Stimulated activated CD4-positive, alpha-beta T cell treated with anti-CD3 and anti-CD28 coated beads, TNF-alpha, amount 100 ng/mL, for 48 hours (primary cell): ENCODE measurements at places on chromosomes 11 and 22.

GRCh38 chr11:112321501-112322172, 61.0 kb upstream of the PLET1 start:
- no peak for DNase-seq

- no peak for DNase-seq
Measured at GRCh38 chr22:24588381-24588756, 4.5 kb downstream of the LRRC75B start.

- no peak for DNase-seq
Measured at GRCh38 chr11:44860346-44860745, 90.3 kb downstream of the TP53I11 start.

DNA sequence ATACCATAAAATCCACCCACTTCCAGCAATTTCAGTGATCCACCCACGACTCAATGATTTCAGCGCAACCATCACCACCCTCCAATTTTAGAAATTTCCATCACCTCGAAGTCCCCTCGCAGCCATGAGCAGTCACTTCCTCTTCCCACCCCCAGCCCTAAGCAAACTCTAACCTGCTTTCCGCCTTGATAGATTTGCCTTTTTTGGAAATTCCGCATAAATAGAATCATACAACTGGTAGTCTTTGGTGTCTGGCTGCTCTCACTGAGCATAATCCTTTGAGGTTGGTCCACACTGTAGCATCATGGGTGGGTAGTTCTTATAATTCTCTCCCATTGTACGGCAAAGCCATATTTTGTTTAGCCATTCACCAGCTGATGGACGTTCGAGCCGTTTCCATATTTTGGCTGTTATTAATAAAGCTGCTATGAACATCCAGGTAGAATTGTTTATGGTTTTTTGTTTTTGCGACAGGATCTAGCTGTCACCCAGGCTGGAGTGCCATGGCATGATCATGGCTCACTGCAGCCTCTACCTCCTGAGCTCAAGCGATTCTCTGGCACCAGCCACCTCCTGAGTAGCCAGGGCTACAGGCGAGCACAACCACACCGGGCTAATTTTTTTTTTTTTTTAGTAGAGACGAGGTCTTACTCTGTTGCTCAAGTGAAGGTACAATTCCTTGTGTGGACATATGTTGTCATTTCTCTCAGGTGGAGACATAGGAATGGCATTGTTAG, 16.0 kb downstream of the PIM3 start:
- peak; percentile 65 for DNase-seq

- no peak for DNase-seq
Measured at GRCh38 chr11:11622772-11623171, 967 bp upstream of the GALNT18 start.

DNA sequence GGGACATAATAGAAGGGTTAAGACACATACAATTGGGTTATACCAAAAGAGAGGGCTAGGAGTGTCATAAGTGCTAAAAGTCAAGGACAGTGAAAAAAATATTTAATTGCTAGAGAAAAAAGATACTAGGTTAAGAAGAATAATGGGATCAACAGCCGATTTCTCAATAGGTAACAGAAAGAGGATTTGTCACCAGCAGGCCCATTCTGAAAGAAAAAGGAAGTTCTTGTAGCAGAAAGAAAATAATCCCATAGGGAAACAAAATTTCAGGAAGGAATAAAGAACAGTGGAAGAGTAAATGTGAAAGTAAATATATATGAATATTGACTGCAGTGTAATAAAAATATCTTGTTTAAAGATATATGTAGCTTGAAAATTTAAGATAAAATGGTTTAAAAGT, 43.3 kb upstream of the ADORA2A start:
- no peak for DNase-seq

DNA sequence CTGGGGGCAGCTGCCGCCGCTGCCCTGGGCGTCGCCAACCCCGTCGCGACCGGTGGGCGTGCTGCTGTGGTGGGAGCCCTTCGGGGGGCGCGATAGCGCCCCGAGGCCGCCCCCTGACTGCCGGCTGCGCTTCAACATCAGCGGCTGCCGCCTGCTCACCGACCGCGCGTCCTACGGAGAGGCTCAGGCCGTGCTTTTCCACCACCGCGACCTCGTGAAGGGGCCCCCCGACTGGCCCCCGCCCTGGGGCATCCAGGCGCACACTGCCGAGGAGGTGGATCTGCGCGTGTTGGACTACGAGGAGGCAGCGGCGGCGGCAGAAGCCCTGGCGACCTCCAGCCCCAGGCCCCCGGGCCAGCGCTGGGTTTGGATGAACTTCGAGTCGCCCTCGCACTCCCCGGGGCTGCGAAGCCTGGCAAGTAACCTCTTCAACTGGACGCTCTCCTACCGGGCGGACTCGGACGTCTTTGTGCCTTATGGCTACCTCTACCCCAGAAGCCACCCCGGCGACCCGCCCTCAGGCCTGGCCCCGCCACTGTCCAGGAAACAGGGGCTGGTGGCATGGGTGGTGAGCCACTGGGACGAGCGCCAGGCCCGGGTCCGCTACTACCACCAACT, 1.0 kb downstream of the FUT4 start:
- no peak for DNase-seq

GRCh38 chr11:2531987-2532703, 87.3 kb downstream of the KCNQ1 start:
- no peak for DNase-seq

- DNase-seq = no peak
Measured at GRCh38 chr22:35567351-35568141, 26.9 kb downstream of the RASD2 start.

GRCh38 chr11:6333095-6333494, 12.8 kb upstream of the CAVIN3 start:
- DNase-seq = no peak

- DNase-seq = no peak
Measured at GRCh38 chr11:33773404-33773986, 825 bp downstream of the FBXO3 start.
